Kidney epithelial cell (primary cell): ENCODE measurements at places on chromosomes 11 and 22. TPM values are rescaled to one million over a fixed set of nuclear protein-coding genes. Genes with fewer than 3 reads are reported as not detected.

Gene MUC2
- total RNA-seq = not detected in 2 replicates

Gene PRCP
- total RNA-seq = 23.7 and 29.7 TPM in 2 replicates

Gene GAL3ST1
- total RNA-seq = 2.5 and 4.0 TPM in 2 replicates

Gene MGAT3
- total RNA-seq = 1.8 and 4.1 TPM in 2 replicates

Gene NDUFS8
- total RNA-seq = 246 and 284 TPM in 2 replicates

Gene DEFB131B
- total RNA-seq = not detected in 2 replicates

Gene HPS4
- total RNA-seq = 43.9 and 46.4 TPM in 2 replicates

- DNase-seq = no peak
These were observed 72.8 kb downstream of the THAP12 start for GRCh38 chr11:76307978-76308747.

DNA sequence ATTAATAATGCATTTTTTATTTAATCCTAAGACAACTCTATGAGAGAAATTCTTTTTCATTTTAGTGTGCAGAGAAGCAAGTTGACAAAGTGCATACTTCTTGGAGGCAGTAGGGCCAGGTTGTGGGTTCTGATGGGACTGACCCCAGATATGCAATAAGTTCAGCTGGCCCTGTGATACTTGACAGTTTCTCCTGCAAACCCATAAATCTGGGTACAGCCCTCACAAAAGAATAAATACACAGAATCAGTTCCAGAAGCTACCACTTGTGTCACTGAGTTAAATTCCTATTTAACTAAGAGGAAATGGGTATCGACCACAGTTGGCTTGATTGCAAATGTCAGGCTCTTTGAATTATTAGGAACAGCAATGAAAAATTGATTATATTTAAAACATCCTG lies 598.5 kb upstream of the API5 start:
- DNase-seq = no peak

GRCh38 chr11:8709002-8709672 lies 26.5 kb downstream of the RPL27A start:
- no peak for DNase-seq

DNA sequence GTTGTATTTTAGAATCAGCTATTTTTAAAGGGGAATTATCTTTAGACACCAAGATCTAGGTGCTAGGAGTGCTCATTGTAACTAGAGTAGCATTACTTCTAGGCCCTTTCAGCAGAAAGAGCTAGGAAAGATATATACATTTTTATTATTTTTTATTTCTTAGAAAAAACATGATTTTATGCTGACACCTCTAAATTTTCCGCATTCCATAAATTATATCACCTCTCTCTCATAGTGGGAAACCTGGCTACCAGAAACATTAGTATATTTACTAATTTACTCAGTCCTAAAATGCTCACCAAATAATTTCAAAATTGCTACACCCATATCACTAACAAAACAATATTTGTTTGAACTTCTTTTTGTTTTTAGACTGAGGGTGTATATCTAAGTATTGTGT lies 32.1 kb upstream of the SLC36A4 start:
- DNase-seq = no peak

GRCh38 chr22:17846326-17846992 lies 72.2 kb upstream of the BID start:
- no peak for DNase-seq

GRCh38 chr11:72739240-72740059 lies 12.8 kb downstream of the ARAP1 start:
- no peak for DNase-seq

GRCh38 chr11:29187215-29187614 lies 829.6 kb downstream of the KCNA4 start:
- DNase-seq = no peak

DNA sequence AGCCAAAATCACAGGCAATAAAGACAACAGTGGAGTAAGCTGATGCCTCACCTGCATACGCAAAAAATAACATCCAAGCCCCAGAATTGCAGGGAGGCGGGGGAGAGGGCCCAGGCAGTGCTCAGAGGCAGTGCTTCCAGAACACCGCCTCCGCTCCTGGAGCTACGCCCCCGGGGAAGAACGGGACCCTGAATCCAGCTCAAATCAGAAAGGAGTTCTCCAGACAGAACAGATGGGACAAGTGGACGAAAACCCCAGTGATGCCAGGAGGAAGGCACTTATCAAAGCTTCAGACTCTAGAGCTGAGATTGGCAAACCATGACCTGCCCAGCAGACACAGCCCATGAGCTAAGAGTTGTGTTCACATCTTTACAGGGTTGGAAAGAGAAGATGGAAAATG lies 683.9 kb downstream of the TBC1D22A start:
- no peak for DNase-seq

DNA sequence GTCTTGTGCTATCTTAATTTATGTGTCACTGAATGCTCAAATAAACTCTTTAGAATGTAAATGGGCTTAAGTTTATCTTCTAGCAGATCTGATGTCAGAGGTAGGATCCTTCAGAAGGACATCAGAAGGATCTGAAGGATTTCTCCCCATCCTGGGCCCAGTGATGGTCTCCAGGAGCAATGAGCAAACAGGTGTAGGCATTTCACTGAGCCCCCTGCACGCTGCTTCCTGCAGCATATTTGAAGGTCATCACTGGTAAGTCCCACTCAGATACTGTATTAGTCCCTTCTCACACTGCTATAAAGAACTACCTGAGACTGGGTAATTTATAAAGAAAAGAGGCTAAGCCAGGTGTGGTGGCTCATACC lies 4.5 kb downstream of the GSTP1 start:
- no peak for DNase-seq

GRCh38 chr11:118441770-118442275 lies 5.5 kb downstream of the KMT2A start:
- no peak for DNase-seq

- no peak for DNase-seq
These were observed 7.1 kb upstream of the TAB1 start for GRCh38 chr22:39392341-39392948.

DNA sequence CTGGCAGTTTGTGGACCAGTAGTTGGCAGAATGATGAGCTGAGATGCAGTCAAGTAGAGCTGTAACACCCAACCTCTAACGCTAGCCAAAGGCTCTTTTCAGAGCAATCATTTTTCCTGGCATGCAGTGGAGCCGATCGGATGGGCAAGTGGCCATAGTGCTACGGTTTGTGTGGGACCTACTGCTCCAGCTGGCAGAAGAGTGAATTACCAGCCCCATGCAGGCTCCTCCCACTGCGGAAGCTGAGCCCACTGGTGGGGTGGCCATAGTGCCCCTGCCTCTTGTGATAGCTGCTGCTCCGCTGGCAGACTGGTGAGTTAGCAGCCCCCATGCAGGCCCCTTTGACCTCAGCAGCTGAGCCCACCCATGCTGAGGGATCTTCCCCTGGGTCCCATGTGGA lies 27.0 kb upstream of the SC5D start:
- DNase-seq = no peak

- no peak for DNase-seq
These were observed 534.2 kb downstream of the TBC1D22A start for GRCh38 chr22:47296405-47297260.
